ENCODE measurements at places on chromosomes 3 and 15. TPM values are rescaled to one million over a fixed set of nuclear protein-coding genes. Genes with fewer than 3 reads are reported as not detected.

- peak; percentile 60 for DNase-seq
These were observed 70.5 kb upstream of the ATP10A start for GRCh38 chr15:25933456-25934158.

DNA sequence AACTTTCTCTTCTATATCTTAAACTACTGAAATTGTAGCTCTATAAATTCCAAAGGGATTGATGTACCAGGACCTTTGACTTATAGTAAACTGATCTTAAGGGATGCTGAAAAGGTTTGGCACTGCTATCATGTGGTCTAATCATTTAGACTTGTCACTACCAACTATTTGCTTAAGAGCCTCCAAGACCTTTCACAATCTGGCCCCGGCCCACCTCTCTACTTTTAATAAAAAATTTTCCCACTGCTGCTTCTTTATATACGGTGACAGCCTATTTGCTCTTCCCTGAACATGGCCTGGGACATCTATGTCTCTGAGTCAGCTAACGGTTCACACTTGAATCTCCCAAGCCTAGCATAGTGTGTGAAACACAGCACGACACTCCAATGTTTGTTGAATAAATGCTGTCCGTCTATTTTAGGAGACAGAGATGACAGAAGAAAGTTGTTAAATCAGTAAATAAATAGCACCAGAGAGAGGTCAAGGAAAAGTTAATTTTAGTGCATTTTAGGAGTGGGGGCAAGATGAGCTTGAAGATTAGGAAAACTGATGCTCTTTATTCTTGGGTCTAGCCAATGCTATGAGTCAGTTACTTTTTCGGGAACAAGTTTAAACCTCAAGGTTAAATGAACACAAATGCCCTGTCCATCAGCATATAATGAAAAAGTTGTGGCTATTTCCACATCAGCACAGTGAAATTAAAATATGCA, 212.9 kb downstream of the TIGIT start:
- DNase-seq = no peak

DNA sequence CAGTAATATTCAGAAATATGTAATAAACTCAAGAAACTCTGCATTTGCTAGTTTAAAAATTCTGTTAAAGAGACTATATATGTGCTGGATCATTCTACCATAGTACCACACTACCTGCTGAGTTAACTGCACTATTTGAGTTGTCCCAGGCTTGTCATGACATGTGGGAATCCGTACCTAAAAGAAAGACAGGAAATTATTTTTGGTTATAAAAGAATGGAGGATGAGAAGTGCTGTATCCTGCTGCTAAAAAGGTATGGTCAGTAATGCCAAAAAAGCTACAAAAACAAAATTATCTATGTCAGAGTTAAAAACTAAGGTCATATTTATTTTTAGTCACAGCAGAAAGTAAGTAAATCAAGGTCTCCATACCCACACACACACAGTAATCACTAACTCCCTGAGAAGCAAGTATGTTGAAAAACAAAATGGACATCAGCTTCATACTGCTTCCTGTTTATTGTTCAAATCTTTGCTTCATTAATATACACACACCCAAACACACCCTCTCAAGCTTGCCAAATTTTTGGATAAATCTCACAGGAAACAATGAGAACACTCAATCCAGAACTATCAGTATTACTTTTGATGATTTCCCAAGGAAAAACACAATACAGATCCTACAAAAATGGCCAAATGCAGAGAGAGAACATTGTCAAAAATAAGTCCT, 33.7 kb downstream of the DENND6A start:
- DNase-seq = no peak

DNA sequence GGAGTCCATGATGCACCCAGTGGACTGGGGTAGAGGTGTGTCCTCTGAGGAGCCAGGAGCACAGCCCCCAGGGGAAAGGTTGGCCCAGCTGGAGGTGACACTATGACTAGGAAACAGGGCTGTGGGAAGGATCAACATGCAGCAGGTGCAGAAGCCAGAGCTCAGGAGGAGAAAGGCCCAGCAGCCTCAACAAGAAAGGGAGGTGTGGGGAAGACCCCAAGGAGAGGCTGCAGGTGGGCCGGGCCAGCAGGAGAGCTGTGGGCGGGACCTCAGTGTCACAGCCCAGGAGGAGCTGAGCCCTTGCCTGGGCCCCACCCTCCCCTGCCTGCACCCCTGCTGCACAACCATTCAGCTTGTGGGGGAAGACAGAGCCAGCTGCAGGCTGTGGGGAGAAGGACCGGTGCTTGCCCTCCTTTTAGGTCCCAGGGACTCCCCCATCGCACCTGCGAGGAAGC, 18.4 kb upstream of the KLF13 start:
- no peak for DNase-seq

DNA sequence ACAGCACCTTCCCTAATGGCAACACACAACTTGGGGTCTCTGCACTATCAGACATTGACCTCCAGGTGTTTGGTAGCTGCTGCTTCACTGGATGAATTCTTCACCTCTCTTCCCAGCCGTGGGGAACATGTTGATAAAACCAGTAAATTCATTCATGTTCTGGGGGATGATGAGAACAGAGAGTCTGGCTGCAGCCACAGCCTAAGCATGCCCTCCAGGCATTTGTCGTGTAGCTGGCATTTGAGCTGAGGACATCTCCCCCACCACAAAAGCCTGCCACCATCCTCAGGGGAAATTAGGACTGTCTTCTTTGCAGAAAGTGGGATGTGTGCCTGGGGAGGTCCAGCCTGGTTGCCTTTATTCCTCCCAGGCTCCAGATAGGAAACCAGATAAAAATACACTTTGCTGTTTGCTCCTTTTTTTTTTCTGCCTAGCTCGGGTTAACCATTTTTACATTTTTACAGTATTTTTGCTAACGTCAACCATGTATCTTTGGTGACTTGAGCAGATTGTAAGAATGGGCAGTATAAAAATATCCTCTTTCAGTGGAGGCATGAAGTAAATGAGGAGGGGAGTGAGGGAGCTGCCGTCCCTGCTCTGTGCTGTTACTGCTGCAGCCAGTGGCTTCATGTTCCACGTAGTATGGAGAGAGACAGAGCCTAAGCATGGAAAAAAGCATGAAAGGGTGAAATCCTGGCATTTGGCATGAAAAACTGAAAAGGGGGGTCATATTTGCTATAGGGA, 444.0 kb downstream of the EPHB1 start:
- no peak for DNase-seq

Gene GHSR
- total RNA-seq = not detected
